ENCODE measurements at places on chromosomes 7 and 10.

GRCh38 chr7:985915-986741, 3.1 kb downstream of the CYP2W1 start:
- DNase-seq = no peak

DNA sequence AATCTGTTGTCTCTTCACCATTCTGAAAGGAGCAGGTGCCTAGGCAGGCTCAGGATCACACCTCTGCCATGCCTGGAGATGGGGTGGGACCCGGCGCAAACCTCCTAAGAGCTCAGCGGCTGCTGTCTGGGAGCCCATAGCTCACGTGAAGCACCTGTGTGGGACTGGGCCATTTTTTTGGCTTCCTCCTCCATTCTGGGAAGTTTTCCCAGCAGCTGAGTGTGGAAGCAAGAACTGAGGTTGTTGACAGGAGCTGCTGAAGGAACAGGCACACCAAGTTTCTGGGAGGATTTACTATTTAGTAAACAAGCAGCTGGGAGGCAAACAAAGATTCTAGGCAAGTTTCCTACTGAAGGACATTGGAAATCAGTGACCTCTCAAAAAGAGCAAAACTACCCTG, 77.3 kb downstream of the FAM13C start:
- DNase-seq = no peak

DNA sequence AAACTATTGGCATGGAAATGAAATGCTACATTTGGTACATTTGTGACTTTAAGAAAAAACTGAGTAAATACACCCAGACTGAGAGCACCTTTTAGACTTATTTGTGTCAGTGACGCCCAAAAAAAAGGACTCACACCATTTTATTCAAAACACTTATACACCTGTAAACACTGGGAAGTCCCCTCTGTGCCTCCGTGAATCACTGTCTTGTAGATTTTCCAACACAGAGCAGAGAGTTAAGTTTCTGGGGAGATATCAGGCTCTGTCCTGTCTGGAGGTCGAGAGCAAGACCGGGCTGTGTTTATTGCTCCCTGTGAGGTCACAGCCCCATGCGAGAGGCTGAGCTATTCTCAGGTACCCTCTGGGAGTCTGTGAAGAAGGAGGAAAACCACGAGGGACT, 60.7 kb upstream of the TM9SF3 start:
- DNase-seq = no peak

- no peak for DNase-seq
Measured at GRCh38 chr10:9010093-9010492, 955.6 kb downstream of the GATA3 start.

DNA sequence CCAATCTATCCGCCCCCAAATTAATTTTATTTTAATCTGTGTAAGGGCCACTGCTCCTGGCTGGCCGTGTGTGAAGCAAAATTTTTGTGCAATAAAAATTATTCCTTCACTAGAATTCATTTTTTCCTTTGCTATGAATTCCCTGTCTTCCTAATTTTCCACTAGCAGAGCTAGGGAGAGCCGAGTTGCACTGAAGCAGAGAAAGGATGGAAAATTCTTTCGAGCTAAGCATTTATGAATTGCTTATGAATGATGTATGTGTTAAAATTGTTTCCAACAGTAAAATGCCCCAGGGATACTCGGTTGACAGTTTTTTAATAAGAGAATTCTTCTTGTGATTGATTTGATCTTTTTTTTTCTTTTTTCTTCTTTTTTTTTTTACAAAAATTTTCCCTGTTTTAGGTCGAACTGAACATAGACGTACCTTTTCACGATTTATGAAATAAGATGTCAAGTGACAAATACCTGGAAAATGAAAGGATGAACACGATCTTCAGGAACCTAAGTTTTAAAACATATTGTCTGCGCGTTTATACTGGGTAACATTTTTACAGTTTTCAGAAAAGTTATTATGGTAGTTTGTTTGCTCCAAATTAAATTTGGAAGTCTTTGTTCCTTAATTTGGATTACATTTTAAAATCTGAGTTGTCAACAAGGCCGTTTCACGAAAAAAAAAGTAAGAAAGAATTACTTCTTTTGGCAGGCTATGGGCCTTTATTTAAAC, 288.8 kb upstream of the NFE2L3 start:
- no peak for DNase-seq

DNA sequence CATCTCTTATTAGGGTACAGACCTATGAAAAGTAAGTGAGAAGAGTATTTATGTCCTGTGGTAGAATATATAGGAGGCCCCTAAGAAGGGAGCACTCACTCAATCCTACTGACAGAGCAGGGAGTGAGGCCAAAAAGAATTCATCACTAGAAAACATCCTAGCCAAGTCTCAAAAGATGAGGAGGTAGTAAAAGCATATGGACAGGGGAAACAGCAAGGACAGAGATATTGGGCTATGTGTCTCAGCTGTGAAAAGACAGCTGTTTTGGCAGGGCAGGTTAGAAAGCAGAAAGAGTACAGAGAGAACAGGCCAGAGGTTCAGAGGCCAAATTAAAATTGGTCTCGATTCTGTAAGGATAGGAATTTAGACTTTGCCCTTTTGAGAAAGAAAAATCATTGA, 548.3 kb upstream of the ANKRD30A start:
- no peak for DNase-seq

- no peak for DNase-seq
Measured at GRCh38 chr10:132293201-132293812, 14.4 kb downstream of the STK32C start.

DNA sequence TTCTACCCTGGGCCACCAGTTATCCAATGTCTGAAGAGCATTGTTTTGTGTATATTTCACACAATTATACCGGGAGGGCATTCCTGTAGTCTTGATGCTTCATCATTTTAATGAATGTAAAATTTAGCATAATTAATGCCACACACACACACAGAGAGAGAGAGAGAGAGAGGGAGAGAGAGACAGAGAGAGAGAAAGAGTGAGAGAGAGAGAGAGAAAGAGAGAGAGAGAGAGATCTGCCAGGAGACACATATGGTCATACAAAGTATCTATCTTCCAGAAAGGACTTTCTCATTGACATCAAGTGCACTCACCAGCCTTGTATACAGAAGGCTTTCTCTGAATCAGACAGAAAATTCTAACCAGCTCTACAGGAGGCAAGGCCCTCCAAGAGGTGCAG, 72.3 kb downstream of the KLF6 start:
- no peak for DNase-seq

DNA sequence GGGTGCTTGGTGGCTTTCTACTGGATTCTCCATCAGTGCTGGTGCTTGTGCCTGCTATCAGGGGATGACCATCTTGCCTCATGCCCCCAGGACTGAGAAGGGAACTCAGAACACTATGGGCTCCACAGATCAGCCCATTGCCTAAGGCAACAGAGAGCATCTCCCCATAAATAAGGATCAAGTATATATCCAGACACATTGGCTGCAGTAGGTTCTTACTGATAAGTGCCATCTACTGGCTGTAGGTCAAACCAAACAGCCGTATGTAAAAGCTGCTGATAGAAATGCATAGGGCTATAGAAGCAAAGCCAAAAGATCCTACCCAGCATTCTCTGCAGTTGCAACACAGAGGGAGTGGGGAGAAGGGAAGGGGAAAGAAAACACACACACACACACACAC, 153.7 kb downstream of the CDK14 start:
- DNase-seq = no peak

DNA sequence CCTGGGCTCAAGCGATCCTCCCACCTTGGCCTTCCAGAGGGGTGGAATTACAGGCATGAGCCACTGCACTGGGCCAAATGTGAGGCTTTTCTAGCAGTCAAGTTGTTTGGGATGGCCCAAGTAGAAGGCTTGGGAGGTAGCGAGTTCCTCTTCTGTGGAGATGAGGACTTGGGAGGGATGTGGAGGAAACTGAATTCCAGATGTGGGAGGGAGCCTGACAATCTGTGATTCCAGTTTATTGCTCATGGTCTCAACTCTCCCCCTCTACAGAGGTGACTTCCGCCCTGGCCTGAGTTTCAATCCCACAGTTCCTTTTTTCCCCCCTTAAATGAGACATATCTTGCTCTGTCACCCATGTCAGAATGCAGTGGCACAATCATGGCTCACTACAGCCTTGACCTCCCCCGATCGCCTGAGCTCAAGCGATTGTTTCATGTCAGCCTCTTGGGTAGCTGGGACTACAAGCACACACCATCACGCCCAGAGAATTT, 3.4 kb downstream of the STYXL1 start:
- DNase-seq = no peak

- no peak for DNase-seq
Measured at GRCh38 chr10:63068246-63068645, 64.9 kb upstream of the NRBF2 start.

- no peak for DNase-seq
Measured at GRCh38 chr10:14945108-14945507, 8.8 kb downstream of the DCLRE1C start.

GRCh38 chr7:12518920-12519681, 51.4 kb upstream of the SCIN start:
- no peak for DNase-seq

DNA sequence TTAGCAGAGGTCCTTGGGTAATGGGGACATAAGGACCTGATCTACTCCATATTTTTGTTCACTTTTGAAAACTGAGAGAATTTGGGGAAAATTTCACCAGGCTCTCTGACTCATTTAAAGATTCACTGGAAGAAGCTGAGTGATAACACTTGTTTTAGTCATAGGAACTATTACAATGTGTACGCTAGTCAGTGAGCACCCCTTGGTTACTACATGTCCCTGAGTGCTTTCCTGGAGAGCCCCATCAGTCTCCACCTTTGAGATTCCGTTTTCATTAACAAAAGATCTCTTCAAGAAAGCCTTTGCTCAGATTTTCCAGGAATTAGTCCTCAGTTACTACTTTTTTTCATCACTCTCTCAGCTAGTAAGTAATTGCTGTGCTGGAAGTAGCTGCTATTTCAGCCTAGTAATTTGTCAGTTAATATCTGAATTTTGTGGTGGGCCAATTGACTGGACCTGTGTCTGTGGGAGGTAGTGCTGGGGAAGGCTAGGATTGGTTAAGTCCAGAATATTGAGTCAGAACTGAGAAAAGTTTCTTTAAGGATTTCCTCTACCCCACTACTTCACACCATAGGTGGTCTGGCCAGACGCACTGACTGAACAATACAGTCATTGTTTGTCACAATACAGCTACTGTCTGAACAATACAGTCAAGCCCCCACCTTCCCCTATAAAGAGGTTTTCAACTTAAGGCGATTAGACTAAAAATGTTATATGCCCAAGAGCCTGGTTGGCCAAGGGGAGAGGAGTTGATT, 235.0 kb downstream of the CCDC7 start:
- no peak for DNase-seq

GRCh38 chr7:155107126-155107525, 37.0 kb downstream of the HTR5A start:
- no peak for DNase-seq

- DNase-seq = no peak
Measured at GRCh38 chr7:93013446-93014061, 104.2 kb downstream of the SAMD9 start.

DNA sequence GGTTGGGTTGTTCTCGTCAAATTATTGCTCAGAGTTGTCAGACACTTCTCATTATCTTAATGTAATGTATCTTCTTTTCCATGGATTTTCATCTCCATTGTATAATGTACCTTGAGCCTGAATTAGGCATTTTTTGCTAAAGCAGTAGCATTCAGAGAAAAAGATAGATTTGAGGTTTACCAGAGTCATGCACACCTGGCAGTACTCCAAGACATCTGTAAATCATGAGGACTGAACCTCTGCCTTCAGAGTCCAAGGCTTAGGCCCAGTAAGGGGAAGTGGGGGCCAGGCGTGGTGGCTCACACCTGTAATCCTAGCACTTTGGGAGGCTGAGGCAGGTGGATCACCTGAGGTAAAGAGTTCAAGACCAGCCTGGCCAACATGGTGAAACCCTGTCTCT, 624.3 kb upstream of the MBL2 start:
- DNase-seq = no peak

DNA sequence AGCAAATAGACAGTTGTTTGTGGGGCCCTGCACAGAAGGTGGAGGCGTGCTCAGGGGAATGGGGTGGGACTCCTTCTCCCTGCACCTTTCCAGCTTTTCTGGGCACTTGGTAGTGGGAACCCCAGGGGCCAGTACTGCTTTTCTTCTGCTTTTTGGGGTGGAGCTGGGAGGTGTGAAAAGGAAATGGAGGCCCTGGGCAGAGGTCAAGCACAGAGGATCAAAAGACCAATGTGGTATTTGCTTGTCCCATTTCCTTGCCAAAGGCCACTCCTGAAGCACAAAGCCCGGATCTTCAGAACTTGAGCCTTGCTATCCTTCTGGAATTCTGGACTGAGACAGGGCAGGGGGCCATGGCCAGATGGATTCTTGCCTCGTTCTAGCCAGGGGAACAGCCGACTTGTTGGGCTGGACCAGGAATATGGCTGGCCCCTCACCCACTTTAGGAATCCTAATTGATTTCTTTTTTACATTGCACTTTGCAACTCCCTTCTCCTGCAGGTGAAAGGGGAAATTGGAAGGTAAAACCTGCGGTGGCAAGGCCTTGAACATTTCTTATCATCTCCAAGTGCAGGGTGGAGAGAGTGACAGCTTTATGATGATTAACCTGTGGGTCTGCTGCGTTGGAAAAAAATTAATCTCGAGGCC, 26.5 kb downstream of the ADRA2A start:
- DNase-seq = no peak

DNA sequence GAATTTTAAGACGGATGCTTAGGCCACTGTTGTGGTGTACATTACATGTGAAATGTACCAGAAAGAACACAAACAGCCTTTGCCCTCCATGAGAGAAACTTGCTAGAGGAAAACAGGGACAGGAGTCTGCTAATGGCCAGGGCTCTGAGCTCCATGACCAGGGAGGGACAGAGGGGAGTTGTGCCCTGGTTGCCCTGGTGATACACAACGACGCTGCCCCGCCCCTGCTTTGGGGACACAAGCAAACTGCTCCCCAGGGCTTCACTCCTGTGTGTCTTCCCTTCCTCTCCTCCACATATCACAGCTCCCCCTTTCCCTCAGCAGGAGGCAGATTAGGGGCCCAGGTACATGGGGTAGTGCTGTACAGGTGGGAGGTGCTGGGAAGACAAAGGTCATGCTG, 36.2 kb downstream of the AMPH start:
- no peak for DNase-seq

- no peak for DNase-seq
Measured at GRCh38 chr7:81273601-81274397, 354.9 kb upstream of the SEMA3C start.

Data from activated naive CD4-positive, alpha-beta T cell (primary cell).